ENCODE measurements at places on chromosomes 2 and 18.

DNA sequence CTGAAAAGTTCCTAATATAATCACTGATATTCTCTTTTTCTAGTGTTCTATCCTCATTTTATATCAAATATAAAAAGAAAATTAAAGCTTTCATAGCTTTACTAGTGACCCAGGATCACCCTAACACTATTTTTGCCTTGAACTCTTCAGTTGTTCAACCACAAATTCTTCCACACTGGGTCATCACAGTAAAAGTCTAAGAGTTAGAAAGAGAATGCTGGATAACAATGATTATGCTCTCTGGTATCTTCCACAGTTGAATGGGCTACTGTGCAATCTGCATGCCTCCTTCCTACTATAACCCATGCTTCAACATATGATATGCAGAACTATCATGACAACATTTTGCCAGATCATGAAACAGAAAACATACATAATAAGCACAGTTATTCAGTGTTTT, 32.3 kb downstream of the CHN1 start:
- DNase-seq: no peak

- DNase-seq: no peak
Measured at GRCh38 chr18:9685615-9685890, 22.5 kb upstream of the RAB31 start.

DNA sequence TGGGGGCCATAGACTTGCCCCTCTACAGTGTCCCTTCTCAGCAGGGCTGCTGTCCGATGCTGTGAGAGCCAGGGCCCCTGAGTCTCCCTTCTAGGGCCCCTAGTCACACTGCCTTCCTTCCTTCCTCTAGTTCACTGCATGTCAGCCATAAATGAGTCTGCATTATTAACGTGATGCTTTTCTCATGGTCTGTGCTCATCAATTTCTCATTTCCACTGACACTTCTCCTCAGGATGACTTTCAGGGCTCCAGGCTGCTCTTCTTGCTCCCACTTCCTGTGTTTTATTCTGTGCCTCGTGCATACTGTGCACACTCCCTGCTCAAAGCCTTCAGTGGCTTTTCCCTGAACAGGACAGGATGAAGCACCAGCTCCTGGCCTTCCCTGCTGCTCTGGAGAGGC, 146.5 kb downstream of the FAM210A start:
- DNase-seq: no peak

- DNase-seq: no peak
Measured at GRCh38 chr2:173959358-173959884, 5.8 kb downstream of the SP3 start.

GRCh38 chr2:1091895-1092585, 141.4 kb downstream of the SNTG2 start:
- DNase-seq: no peak
